Dermis microvascular lymphatic vessel endothelial cell (primary cell): ENCODE measurements at places on chromosomes 4 and X.

GRCh38 chr4:113759696-113760093 lies 1.8 kb downstream of the CAMK2D start:
- DNase-seq = no peak

- DNase-seq = no peak
Observed at GRCh38 chrX:19291086-19291485, 52.6 kb upstream of the PDHA1 start.

DNA sequence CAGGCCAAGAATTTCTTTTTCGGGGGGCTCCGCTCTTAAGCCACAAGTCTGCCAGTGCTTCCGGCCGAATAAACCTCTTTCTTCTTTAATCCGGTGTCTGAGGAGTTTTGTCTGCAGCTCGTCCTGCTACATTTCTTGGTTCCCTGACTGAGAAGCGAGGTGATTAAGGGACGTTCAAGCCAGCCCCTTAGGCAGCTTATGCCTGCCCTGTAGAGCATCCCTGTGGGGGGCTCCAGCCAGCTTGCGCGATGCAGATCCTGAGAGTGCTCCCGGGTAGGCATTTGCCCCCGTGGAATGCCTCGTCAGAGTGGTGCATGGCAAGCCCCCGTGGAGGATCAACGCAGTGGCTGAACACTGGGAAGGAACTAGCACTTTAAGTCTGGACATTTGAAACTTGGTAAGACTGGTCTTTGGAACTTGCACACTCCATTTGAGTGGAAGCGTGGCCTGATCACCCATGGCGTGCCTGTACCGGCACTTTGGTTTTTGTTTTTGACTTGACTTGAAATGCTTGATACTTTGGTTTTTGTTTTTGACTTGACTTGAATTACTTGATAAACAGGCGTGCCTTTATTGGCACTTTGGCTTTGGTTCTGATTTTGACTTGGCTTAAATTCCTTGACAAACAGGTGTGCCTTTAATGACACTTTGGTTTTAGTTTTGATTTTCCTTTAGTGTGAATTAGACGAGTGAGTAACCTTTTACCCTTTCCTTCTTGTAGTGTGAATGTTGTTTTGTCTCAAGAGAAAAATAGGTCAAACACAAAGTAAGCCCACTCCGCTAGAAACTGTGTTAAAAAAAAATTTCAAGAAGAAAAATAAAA lies 6.1 kb downstream of the ACOX3 start:
- DNase-seq = no peak

GRCh38 chr4:156303708-156304107 lies 350.0 kb upstream of the CTSO start:
- DNase-seq = no peak

DNA sequence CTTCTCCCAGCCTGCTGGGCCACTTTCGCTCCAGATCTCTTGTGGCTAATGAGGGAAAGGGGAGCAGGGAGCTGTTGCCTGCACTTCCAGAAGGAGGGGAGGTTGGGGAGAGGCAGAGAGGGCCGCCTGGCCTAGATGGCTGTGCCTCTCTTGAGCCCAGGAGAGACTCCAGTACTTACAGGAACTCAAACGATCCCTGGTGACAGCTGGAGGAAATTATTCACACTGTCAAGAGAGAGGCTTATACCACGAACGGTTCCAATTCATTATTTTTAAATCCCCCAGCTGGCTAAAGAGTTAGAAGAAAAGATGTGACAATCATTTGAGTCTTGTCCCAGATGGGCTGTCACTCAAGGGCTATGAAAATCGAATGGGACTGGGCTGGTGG lies 96.1 kb downstream of the PHKA2 start:
- no peak for DNase-seq
